ENCODE measurements at places on chromosomes 11 and 22.

DNA sequence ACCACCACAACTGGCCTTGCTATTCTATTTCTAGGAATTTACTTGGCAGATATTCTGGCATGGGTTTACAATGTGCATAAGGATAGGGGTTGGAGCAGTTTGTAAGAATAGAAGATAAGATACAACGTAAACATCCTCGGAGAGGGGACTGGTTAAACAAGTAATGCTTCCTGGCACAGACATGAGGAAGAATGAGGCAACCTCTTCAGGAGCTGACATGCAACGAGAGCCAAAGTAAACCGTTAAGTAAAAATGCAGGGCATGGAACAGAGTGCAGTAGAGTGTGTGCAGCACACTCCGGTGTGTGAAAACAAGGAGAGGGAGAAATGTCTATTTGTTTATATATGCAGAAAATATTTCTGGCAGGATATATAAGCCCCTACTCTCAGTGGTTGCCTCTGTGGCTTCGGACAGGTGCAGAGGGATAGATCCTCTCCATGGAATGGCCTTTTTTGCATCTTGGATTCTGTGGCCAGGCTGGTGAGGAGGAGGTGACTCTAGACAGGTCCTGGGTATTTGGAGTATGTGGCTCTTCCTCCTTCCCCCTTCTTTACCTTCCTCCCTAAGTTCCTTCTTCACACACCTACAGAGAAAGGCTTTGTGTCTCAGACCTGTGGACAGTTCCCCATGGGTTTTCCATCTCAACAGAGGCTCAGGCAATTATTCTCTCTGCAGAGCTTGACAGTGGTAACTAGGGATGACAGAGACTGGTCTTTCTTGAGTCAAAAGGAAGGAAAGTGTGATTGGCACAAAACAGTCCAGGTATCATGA, 2.5 kb downstream of the RAB36 start:
- DNase-seq: no peak

GRCh38 chr11:116312570-116313391, 460.0 kb downstream of the BUD13 start:
- no peak for DNase-seq

GRCh38 chr11:3903207-3903896, 47.9 kb downstream of the STIM1 start:
- no peak for DNase-seq

GRCh38 chr11:106461839-106462545, 384.5 kb downstream of the AASDHPPT start:
- DNase-seq: no peak

- peak; percentile 33 for DNase-seq
Measured at GRCh38 chr11:124669193-124669592, 4.3 kb downstream of the SIAE start.
